ENCODE measurements at places on chromosomes 7 and 10. TPM values are rescaled to one million over a fixed set of nuclear protein-coding genes. Genes with fewer than 3 reads are reported as not detected.

- DNase-seq: no peak
These were observed 85.4 kb upstream of the AFAP1L2 start for GRCh38 chr10:114489521-114490310.

DNA sequence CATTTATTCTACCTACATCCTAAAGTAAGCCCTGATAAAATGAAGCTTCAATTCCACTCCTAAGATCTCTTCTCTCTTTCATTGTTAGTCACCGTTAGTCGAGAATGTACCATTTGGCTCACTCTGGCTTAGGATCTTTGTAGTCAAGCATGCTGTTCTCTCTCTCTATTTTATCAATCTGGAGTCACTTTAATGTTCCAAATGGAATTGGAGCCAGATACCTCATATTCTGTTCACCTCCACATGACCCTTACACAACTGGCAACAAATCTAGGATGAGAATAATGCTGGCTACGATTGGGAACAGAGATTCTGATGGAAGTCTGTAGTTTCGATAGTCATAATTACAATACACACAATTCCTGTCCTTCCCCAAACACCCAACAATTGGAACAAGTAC is 213.7 kb downstream of the TWIST1 start:
- no peak for DNase-seq

Gene SH2D4B
- total RNA-seq: not detected

DNA sequence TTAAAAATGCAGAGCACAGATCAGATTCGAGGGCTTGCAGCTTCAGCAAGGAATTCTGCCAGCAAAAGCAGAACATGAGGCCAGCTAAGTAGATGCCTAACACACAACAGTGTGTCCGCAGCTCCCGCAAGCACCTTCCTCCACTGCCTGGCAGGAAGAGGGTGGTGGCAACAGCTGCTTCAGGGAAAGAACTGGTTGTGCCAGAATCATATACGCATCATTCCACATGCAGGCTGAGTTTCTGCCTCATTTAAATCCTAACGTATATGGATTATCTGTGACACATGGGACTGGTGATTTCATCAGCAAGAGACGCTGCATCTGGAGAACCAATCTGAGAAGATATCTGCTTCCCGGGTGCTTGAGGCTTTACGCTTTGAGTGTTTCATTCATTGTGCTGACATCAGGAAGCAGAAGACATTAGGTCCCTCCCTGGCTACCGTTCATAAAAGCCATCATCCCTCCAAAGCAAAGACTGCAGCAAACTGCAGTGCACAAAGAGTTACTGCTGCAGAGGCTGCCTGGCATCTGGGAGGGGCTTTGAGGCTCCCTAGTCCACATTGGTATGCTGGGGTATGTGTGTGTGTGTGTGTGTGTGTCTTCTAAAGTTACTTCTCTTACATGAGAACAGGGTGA is 78.8 kb downstream of the FAM13C start:
- no peak for DNase-seq

- no peak for DNase-seq
These were observed 19.4 kb downstream of the STEAP1B start for GRCh38 chr7:22480523-22481075.

Gene HK1
- total RNA-seq: 139 TPM

Gene PODXL
- 64.4 TPM for total RNA-seq

Gene EPDR1
- total RNA-seq: 20.1 TPM

GRCh38 chr10:13056456-13057077 is 43.4 kb upstream of the OPTN start:
- no peak for DNase-seq

Gene TAS2R5
- total RNA-seq: 6.2 TPM

- DNase-seq: no peak
These were observed 28.9 kb downstream of the OAT start for GRCh38 chr10:124389613-124390361.

DNA sequence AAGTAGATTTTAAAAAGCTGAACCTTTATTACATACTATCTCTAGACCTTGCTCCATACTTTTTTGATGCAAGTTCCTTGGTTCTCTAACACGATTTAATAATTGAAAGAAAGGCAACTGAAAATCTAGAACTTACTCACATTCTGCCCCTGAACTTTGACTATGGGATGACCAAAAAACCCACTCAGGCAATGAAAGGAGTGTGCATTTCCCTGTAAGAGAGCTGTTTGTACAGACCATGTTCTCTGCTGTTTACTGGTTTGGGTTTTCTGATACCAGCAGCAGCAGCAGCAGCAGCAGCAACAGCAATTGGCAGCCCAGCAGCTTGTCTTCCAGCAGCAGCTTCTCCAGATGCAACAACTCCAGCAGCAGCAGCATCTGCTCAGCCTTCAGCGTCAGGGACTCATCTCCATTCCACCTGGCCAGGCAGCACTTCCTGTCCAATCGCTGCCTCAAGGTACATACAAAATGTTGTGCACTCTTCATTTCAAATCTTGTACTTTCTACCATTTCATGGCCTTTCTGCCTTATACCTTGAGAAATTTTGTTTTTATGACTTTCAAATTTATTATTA is 216.7 kb downstream of the FOXP2 start:
- DNase-seq: no peak

GRCh38 chr10:23110722-23111516 is 15.5 kb downstream of the MSRB2 start:
- DNase-seq: no peak

Gene ABCB4
- 4.0 TPM for total RNA-seq

Gene ZNF746
- total RNA-seq: 17.3 TPM

DNA sequence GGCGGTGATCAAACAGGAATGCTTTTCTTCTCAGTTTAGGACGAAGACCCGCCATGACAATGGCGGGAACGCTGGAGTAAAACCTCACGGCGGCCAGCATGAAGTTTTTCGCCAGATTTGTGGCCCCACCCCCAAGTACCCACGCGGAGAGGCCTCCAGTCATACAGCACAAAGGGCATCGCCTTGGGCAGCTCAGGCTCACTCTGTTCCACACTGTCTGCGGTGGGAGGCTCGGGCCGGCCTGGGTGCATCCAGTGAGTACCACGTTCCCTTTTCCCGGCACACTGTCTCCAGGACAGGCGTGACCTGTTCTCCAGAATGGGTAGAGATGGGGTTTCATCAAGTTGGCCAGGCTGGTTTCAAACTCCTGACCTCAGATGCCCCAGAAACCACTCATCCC is 27.3 kb downstream of the ASB13 start:
- DNase-seq: no peak
